ENCODE measurements at places on chromosomes 11 and 22. TPM values are rescaled to one million over a fixed set of nuclear protein-coding genes. Genes with fewer than 3 reads are reported as not detected.

Gene SLC22A8
- total RNA-seq = not detected

Gene PGM2L1
- 5.3 TPM for total RNA-seq

Gene PACS1
- 91.2 TPM for total RNA-seq

Gene GSTT2
- total RNA-seq = not detected

Gene RBX1
- total RNA-seq = 83.1 TPM

Gene ALDH3B2
- total RNA-seq = not detected

Gene SLC29A2
- total RNA-seq = 6.8 TPM

Gene TPBGL
- 0.17 TPM for total RNA-seq

Gene KRTAP5-11
- total RNA-seq = not detected

Gene MS4A6A
- not detected for total RNA-seq

Gene PATE2
- total RNA-seq = not detected

Gene RBM4
- total RNA-seq = 138 TPM

Gene RELA
- 112 TPM for total RNA-seq

Gene C11orf52
- total RNA-seq = not detected

Gene APOA4
- total RNA-seq = not detected

Gene CDON
- 0.83 TPM for total RNA-seq

Gene KDM4D
- 0.44 TPM for total RNA-seq

Gene DDI1
- total RNA-seq = not detected

Gene SCGB1A1
- not detected for total RNA-seq

Gene NELL1
- not detected for total RNA-seq

Gene ACRV1
- not detected for total RNA-seq

Measured in T-helper 1 cell treated with Interleukin-12 subunit alpha and Interleukin-12 subunit beta and Interleukin-4 antibody, amounts not matched to agents 30 ng/mL and 1 ng/mL, for 36 hours (primary cell).